Tibial nerve (tissue), 4 donors: ENCODE measurements at places on chromosomes 7 and 10.
A peak's percentile ranks its signal among the peaks of the same experiment; 100 is the strongest.

DNA sequence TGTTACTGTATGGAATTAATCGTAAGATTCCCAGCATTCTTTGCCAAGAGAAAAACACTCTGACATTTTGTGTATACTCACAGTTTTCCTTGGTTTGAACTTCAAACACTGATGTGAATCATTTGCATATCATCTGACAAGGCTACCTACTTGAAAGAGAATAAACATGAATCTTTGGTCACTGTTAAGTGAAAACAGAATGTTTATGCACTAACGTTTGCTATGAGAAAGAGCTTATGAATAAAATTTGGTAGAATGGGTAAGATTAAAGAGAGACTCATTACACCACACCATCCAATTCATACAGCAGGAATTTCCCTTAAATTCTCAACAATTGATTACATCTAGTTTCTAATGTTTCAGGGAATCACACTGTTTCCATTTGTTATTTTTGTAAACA is 46.6 kb downstream of the MACC1 start:
- DNase-seq, result no peak

DNA sequence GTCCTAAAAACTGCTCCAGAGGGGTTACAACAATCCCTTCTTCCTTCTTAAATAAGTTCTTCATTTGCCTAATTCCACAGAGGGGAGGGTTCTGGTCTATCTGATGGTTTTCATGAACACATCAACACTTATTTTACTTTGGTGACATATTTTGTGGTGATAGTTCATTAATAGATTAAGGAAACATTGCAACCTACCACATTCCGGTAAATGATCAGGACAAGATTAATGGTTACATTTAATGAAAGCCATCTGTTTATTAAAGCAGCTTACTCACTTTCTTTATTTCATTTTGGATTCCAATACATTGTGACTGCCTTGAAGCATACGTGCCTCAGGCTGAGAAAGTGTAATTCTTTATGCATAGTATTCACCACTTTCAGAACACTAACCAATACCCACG is 101.0 kb downstream of the SKIDA1 start:
- no peak for DNase-seq

GRCh38 chr10:1461016-1461415 is 276.3 kb downstream of the ADARB2 start:
- no peak for DNase-seq

DNA sequence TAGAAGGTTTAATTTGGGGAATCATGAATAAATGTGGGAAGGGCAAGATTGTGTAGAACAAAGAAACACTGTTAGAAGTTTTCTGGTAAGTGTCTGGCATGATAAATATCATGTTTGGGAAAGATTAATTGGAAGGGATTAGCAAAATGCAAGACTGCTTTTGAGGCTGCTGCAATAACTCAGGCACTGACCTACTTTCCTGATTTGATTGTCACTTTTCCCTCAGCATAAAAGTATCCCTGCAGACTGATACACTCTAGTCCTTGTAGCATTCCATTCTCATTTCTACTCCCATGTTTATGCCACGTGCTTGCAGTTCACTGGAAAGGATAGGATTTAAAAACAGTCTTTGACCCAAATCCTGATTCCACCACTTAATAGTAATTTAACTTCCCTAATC is 303.3 kb upstream of the SEMA3A start:
- no peak for DNase-seq

DNA sequence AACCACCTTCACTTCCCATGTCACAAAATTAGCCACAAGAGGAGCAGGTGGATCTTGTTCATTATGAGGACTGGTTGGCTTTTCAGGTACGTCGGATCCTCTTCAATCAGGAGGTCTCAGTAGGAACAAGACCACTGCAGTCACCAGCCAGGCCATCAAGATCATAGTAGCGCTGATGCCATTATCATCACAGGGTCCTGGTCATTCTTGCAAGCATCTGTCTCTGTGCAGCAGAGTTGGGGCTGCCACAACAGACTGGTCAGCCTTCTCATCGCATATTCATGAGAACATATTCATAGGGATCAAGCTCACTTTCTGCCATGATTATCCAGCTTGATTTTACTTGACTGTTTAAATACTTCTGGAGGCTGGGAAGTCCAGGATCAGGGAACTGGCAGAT is 67.1 kb downstream of the ADCYAP1R1 start:
- no peak for DNase-seq

GRCh38 chr10:59709395-59710125 is at the start of gene SLC16A9:
Gene SLC16A9 (minus strand): TSS chr10:59709850. CDS start chr10:59684291, 25,559 bp downstream.
- DNase-seq, result peak; percentile 12

GRCh38 chr7:9488555-9488954 is 1055.1 kb downstream of the NXPH1 start:
- no peak for DNase-seq

DNA sequence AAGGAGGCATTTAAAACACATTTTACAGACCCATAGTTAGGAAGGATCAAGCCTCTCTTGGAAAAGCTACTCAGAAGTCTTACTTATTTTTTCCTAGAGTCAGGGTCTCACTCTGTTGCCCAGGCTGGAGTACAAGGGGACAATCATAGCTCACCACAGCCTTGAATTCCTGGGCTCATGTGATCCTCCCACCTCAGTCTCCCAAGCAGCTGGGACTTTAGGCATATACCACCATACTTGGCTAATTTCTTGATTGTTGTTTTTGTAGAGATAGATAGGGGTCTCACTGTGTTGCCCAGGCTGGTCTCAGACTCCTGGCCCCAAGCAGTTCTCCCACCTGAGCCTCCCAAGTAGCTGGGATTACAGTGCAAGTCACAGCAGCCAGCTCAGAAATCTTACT is 354.7 kb upstream of the GALNT17 start:
- DNase-seq, result no peak

- DNase-seq, result no peak
Observed at GRCh38 chr10:49827297-49827696, 65.2 kb upstream of the OGDHL start.

DNA sequence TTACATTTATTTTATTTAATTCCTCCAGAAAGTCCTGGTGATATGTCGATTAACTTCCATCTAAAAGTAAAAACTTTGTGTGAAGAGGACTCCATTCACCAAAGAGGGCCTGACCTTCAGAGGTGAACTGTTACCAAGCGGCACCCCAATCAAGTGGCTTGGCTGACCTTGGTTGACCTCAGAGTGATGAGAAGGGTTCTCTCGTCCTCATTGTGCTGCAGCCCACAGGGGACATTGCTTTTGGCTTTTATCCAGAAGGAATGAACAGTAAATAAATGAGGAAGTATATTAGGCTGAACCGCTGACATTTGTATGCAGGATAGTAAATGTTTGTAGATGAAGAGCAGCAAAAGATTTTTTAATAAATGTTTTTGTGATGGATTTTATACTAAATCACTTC is 172.4 kb upstream of the MKI67 start:
- DNase-seq, result no peak

DNA sequence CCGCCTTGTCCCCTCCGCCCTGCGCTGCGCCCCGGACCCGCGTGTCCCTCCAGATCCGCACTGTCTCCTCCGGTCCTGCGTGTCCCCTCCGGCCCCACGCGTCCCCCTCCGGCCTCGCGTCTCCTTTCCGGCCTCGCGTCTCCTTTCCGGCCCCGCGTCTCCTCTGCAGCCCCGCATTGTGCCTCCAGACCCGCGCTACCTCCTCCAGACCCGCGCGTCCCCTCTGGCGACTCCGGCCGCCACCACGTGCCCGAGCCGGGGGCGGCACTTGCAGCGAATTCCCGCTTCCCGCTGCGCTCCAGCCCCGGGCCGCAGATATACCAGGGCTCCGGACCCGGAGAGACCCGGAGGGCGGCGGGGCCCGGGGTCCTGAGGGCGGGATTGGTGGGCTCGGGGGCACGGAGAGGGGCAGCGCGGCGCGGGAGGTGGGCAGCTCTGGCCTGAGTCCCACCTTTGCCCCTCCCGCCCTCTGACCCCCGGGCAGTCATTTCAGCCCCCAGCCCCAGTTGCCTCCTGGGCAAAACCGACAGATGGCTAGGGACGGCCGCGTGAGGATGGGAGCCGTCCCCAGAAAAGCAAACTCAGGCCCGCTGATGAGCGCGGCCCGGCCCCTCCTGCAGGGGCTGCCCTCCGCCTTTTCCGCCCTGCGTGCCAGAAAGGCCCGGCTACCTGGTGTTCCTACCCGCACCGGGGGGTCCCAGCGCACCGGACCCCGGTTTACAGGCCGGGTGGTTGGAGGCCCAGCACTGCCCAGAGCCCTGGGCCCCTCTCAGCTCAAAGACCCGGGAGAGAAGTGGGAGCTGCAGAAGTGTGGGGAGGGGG is 56.5 kb downstream of the RBM17 start:
- DNase-seq, result no peak

GRCh38 chr7:111239437-111239836 is 148.5 kb downstream of the LRRN3 start:
- no peak for DNase-seq

GRCh38 chr10:28810057-28810870 is 132.9 kb downstream of the BAMBI start:
- no peak for DNase-seq

DNA sequence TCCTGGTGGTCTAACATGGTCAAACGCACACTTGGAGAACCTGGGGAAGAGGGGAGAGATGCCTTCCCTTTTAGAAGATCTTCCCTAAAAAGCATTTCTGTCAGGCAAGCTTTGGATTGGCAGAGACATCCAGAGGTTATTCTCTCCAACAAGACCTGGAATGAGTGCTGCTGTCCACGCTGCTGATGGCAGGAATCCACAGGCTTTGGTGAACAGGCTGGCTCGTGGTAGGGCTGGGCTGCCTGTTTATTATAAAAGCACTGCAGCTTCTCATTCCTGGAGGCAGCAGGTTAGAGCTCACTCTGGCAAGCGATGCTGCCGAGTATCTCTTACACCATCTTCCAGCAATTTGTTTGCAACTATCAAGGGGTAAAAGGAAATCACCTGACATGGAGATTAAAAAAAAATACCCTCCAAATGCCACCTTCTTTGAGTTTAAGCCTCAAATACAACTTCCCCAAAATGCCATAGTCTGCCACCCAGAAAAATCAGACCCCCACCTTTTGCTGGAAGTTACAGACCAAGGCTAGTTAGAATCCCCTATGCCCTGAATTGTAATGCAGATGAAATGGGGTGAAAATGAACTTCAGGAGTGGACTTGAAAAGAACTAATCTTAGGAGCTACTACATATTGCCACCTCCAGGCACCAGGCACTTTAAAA is 152.1 kb upstream of the KMT2E start:
- no peak for DNase-seq

GRCh38 chr7:51033727-51034520 is 251.2 kb upstream of the GRB10 start:
- DNase-seq, result no peak

GRCh38 chr7:106770191-106770590 is 94.9 kb upstream of the PIK3CG start:
- no peak for DNase-seq

DNA sequence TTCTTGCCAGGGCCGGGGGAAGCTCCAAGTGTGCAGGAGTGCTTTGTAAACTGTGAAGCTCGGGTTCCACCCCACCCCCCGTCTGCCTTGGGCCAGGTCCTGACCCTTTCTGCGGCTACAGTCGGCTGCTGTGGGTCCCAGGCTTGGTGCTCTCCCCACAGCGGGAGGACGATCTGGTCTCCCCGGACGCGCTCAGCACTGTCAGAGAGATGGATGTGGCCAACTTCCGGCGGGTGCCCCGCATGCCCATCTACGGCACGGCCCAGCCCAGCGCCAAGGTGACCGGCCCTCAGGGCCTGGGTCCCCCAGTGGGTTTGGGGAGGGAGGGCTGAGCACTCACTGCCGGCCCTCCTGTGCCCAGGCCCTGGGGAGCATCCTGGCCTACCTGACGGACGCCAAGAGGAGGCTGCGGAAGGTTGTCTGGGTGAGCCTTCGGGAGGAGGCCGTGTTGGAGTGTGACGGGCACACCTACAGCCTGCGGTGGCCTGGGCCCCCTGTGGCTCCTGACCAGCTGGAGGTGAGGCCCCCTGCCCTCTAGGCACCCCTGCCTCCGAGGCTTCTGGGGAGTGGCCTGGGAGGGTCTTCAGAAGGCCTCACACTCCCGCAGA is 60.3 kb downstream of the PALD1 start:
- no peak for DNase-seq

DNA sequence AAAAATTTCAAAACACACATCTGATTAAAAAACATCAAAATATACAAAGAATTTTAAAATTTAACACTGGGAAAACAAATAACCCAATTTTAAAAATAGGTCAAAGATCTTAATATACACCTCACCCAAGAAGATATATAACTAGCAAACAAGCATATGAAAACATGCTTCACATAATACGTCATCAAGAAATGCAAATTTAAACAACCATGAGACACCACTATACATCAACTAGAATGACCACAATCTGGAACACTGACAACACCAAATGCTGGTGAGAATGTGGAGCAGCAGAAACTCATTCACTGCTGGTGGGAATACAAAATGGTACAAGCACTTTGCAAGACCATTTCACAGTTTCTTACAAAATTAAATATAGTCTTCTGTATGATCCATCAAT is 498.4 kb downstream of the IPMK start:
- DNase-seq, result no peak

- DNase-seq, result no peak
Observed at GRCh38 chr7:46047581-46047980, 126.5 kb upstream of the IGFBP3 start.

- DNase-seq, result no peak
Observed at GRCh38 chr7:101106386-101106785, 20.5 kb upstream of the SERPINE1 start.

- DNase-seq, result no peak
Observed at GRCh38 chr7:64618785-64619456, 47.0 kb upstream of the ZNF107 start.

DNA sequence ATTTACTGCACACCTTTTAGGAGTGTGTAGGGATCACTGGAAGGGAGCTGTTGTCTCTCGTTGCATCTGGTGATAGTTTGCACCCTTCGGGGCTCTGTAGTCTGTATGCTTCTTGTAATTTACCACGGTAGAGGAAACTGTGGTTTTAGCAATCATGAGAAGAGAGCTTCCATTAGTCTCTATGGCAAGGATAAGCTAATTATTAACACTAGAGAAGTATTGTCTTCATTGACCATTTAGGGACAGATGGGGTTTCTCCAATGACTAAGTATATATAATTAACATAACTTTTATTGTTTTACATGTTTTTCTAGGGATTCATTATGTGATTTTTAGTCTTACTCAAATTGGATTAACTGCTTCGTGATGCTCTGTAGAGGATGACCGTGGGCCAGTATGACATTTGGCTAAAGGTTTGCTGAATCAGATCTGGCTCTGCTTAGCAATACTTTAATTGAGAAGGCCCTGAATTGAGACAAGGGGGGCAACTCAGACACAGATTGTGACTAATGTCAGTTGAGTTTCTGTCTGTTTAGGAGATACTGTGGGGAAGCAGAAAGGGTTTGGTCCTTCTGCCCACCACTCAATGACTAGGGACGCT is 8.7 kb downstream of the SLC18A2 start:
- DNase-seq, result no peak

GRCh38 chr7:112533591-112533990 is 52.8 kb downstream of the LSMEM1 start:
- DNase-seq, result no peak
